COR-L47 (cell line): ENCODE measurements at places on chromosomes 6 and 20.

DNA sequence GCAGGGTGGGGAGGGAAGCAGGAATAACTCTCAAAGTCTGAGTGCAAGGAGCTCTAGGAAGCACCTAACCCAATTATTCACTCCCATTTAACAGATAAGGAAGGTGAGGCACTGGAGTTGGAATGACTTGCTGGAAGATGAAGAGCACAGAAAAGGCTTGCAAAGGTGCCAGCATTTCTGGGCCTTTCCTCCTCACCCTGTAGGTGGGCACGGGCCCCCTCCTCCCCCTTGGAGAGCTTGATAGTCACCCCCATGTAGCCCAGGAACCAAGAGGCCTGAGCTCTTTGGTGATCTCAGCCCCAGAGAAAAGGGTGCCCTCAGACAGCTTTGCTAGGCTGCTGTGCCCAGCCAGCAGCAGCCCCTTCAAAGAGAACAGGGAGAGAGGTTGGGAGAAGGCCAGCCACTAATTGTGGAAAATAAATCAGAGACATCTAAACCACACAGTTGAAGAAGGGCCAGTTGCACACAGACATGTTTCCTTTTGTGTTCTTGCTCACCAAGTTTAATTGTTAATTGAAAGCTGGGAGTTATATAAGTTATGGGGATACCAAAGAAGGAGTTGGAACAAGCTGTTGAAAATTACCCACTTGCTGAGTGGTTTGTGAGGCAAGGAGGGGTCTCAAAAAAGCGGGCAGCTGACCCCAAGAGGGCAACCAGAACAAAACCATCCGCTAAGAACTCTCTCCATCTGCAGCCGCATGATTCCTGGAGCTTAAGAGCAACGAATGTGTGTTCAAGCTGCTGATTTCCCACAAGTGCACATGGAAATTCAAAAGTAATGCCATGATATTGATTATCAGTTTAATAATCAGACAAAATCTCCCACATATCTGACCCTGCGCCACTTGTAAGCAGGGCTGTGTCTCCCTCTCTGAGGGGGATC, 77.0 kb downstream of the MRPL14 start:
- no peak for DNase-seq

DNA sequence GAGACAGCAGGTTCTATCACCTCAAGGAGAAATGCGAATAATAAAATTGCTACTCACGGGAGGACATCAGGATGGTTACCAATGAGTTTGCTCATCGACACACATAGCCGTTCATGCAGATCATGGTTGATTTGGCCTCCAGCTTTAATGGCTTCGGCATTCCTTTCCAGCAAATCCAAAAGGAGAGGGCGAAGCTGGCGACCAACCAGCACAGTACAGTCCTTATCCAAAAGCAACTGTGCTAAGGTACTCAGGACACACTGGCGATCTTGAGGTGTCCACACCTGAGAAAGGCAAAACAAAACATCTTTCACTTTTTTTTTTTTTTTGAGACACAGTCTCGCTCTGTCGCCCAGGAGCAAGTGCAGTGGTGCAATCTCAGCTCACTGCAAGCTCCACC, 16.3 kb downstream of the MDN1 start:
- no peak for DNase-seq

- no peak for DNase-seq
These were observed 469.8 kb upstream of the AGPAT4 start for GRCh38 chr6:161743509-161744178.

DNA sequence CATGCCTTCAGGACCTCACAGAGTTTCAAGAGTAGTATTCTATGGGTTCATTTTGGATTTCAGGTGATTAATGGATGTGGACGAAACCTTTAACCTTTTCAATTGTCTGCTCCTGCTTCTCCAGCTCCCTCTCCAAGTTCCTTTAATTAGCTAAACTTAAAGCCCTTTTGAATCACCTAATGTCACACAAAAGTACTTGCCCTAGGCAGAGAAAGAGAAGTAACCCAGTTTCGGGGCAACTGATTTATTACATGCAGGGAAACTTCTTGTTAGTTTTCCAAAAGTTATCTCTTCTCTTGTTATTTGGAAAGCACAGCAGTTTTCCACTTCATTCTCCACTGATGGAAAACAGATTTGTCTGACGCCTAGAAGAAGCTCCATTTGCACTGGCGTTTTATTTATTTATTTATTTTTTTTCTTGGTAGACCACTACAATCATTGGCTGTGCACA, 407.7 kb upstream of the JARID2 start:
- DNase-seq: no peak

GRCh38 chr6:109296452-109296851, 85.8 kb downstream of the CD164 start:
- peak; percentile 18 for DNase-seq

- DNase-seq: no peak
These were observed 252.4 kb upstream of the TAB2 start for GRCh38 chr6:149065121-149065520.

DNA sequence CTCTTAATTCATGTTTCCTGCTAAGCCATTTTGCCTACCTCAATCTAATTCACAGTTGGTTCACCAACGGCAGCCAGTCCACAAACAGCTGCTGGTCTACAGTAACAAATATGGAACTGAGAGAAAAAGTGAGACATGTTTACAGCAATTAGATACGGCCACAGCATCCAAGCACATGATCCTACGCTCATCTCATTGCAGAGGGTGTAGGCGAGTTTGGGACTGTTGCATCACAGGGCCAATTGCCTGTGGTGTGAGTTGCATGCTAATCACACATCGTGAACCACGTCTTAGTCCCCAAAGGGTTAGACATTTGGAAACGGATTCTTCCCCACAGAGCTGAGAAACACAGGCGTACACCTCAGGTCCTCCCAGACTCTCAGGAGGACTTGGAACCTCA, 166.9 kb downstream of the EYA2 start:
- no peak for DNase-seq
